ENCODE measurements at places on chromosomes 13 and 19. TPM values are rescaled to one million over a fixed set of nuclear protein-coding genes. Genes with fewer than 3 reads are reported as not detected.

Gene RXFP2
- not detected for polyA plus RNA-seq

GRCh38 chr13:70043685-70044084 is 63.9 kb upstream of the ATXN8OS start:
- no peak for DNase-seq

Gene PLIN5
- polyA plus RNA-seq: 0.59 TPM

Gene PALM3
- 5.5 TPM for polyA plus RNA-seq

All from SK-N-SH (cell line).